ENCODE measurements at places on chromosomes 3 and 15. TPM values are rescaled to one million over a fixed set of nuclear protein-coding genes. Genes with fewer than 3 reads are reported as not detected.

GRCh38 chr15:48059791-48060190, 61.0 kb upstream of the SLC24A5 start:
- DNase-seq = peak; percentile 35

DNA sequence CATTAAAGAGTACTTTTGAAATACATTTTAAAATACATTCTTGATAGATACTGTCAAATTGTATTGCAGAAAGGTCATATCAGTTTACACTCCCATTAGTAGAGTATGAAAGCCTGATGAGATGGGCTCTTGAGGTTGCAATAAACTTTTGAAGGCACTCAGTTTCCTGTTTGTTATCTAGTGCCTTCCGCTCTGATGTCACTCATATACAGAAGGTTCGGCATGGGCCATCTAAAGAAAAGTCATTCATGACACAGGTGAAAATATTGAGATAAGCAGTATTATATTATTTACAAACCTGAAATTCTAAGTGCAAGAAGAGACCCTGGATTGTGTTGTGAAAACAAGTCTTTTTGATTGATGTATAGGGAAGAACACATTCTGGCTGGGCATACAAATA, 36.5 kb upstream of the DENND4A start:
- DNase-seq = no peak

- DNase-seq = no peak
These were observed 49.2 kb upstream of the NANOGP8 start for GRCh38 chr15:35134299-35134698.

DNA sequence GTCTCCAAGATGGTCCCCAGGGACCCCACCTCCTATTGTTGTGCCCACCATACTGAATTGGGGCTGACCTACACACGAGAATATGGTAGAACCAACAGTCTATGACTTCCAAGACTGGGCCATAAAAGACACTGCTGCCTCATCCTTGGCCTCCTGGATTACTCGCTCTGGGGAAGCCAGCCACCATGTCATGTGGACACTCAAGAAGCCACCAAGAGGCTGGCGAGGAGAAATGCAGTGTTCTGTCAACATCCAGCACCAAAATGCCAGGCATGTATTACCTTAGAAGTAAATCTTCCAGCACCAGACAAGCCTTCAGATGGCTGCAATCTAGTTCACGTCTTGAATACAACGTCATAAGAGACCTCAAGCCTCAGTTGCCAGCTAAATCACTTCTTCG, 17.1 kb upstream of the TPM1 start:
- DNase-seq = no peak

BFSP2 gene
- total RNA-seq = 0.64 TPM

SYNM gene
- total RNA-seq = 108 TPM

- DNase-seq = no peak
These were observed 87.3 kb downstream of the PGPEP1L start for GRCh38 chr15:98920091-98920880.

SLC41A3 gene
- 33.1 TPM for total RNA-seq

GRCh38 chr3:186960347-186960746, 30.0 kb downstream of the ST6GAL1 start:
- DNase-seq = no peak

ZBED2 gene
- 0.52 TPM for total RNA-seq

- DNase-seq = no peak
These were observed 16.0 kb upstream of the PTX3 start for GRCh38 chr3:157420606-157421130.

POLQ gene
- total RNA-seq = 12.5 TPM

GRCh38 chr3:59824876-59825275, 775.1 kb upstream of the CFAP20DC start:
- DNase-seq = no peak

Measured in colonic mucosa (tissue), 4 donors.